ENCODE measurements at places on chromosomes 7 and 10.
A peak's percentile ranks its signal among the peaks of the same experiment; 100 is the strongest.

DNA sequence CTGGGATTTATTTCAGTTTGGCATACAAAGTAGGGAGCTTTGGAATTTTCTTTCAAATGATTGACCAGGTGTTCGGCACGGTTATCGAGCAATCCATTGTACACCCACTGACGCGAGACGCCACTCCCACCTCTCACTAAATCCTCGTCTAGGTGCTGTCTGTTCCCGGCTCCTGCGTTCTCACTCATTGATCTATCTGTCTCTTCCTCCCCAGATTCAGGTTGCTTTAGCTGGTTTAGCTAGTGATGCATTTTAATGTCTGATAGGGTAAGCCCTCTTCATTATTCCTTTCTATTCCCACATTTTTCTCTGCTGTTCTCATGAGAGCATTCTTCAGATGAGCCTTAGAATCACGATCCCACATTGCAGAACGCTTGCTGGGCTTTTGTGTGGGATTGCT, 91.7 kb downstream of the ELFN1 start:
- no peak for DNase-seq

GRCh38 chr10:26832960-26833359, 27.8 kb downstream of the ABI1 start:
- no peak for DNase-seq

DNA sequence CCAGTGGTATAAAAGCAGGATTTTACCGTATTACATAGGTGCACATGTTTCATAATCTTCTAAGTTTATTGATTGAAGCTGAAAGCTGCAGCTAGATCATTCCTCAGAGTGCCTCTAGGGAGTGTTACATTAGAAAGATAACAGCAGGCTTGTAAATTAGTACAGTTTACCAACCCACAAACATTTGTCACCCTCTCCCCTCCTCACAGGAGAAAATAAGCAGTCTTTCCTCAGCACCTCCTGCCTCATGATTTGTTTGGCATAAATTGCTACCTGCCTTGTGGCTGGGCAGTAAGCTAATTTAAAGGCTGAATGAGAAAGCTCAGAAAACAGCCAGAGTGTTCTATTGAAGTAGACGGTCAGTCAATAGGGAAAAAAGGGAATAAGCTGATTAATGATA, 74.2 kb downstream of the NXPH1 start:
- DNase-seq: no peak

GRCh38 chr10:22244001-22244400, 26.2 kb upstream of the EBLN1 start:
- DNase-seq: no peak

DNA sequence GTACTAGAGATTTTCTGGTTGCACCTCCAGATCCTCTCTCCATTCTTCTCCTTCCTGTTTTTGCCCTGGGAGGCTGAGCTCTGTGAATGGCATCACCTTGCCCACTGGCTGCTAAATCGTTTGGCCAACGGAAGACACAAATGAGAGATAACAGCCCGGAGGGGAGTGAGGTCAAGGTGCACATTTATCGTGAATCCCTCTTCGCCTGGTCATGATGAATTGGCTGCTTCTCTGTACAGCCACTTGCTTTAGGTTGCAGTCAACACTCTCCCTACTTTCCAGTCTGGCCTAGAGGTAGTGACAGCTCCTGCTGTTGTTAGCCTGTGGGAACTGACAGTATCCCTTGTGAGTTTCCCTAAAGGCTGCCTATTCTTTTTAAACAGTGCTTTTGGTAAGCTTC, 85.4 kb upstream of the CHCHD3 start:
- no peak for DNase-seq

DNA sequence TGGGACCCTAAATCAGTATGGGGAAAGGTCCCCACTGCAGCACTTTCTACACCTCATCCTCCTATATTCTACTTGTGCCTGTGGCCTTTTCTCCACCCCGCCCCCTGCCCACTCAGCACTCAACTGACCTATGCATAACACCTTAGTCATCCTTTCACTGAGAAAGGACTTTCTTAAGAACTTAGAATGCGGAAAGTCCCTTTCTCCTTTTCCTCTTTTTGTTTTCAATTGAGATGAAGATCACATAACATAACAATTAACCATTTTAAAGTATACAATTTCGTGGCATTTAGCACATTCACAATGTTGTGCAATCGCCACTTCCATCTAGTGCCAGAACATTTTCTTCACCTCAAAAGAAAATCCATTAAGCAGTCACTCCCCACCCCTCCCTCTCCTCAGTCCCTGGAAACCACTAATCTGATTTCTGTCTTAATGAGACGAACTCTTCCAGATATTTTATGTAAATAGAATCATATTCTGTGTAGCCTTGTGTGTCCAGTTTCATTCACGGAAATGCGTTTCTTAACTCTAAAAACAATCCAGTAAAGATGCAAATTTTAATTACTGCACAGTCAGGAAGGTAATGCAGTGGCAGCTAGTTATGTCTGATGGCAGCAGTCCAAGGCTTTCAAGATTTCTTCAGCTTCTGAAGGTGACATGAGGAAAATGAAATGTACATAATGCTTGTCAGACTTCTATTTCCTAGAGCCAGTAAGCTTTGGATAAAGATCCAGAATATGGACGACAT, 41.7 kb downstream of the FAS start:
- DNase-seq: peak; percentile 60

DNA sequence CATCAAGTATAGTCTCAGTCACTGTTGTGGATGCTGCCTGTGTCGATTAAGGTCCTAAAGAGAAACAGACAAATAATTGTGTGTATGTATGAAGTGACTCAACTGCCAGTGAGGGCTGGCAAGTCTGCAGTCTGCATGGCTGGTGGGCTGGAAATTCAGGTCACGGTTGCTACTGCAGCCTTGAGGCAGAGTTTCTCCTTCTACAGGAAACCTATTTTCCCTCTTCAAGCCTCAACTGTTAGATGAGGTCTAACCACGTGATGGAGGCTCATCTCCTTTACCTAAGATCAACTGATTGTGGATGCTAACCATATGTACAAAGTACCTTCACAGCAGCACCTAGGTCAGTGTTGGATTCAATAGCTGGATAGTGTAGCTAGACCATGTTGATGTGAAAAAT, 29.9 kb downstream of the MBL2 start:
- DNase-seq: no peak

GRCh38 chr7:27094304-27095049, 1.3 kb downstream of the HOXA1 start:
- no peak for DNase-seq

DNA sequence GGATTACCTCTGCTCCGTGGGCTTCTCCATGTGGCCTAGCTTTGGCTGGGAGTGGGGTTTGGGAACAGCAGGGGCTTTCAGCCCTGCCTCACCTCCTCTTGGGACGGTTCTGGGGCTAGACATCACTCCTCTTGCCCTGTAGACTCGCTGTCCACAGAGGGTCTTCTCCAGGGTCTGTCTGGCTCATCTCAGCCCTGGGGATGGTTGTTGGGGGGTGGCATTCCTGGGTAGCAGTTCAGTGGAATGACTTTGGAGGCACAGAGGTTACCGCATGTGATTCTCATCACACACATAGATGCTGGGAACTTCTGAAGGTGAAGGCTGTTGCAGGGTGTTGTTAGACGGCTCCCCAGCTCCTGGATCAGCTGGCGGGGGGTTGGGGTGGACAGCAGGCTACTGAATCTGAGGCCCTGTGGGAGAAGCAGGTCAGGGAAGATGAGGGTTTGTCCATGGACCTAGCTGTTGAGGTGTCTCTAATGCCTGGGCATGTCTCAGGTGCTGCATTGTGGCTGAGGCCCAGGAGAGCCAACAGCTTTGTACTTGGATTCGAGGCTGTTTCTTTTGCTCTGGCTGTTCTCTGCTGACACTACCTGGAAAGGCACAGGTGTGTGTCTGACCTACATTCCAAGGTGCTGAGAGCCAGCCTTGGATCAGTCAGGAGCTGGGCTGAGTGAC, 23.8 kb downstream of the RAMP3 start:
- peak; percentile 19 for DNase-seq

- no peak for DNase-seq
These were observed 246.2 kb upstream of the SEMA3C start for GRCh38 chr7:81165070-81165469.

DNA sequence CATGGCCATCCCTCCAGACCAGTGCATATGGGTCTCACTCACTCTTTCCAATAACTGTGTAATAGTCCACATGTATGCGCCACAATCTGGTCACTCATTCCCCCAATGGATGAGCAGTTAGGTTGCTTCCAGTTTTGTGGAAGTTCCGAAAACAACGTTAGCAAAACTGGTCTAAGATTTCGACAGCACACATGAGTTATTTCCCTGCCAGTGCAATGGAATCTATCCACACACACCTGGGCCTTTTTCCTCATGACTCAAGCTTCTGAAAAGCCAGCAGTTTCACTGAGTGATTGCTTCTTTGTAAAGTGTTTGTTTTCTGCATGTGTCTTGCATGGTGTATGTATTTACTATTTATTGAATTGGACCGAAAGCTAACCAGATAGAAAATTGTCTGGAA, 58.8 kb upstream of the FHIP2A start:
- DNase-seq: no peak

- DNase-seq: no peak
These were observed 1139.3 kb upstream of the CELF2 start for GRCh38 chr10:9878383-9878782.

DNA sequence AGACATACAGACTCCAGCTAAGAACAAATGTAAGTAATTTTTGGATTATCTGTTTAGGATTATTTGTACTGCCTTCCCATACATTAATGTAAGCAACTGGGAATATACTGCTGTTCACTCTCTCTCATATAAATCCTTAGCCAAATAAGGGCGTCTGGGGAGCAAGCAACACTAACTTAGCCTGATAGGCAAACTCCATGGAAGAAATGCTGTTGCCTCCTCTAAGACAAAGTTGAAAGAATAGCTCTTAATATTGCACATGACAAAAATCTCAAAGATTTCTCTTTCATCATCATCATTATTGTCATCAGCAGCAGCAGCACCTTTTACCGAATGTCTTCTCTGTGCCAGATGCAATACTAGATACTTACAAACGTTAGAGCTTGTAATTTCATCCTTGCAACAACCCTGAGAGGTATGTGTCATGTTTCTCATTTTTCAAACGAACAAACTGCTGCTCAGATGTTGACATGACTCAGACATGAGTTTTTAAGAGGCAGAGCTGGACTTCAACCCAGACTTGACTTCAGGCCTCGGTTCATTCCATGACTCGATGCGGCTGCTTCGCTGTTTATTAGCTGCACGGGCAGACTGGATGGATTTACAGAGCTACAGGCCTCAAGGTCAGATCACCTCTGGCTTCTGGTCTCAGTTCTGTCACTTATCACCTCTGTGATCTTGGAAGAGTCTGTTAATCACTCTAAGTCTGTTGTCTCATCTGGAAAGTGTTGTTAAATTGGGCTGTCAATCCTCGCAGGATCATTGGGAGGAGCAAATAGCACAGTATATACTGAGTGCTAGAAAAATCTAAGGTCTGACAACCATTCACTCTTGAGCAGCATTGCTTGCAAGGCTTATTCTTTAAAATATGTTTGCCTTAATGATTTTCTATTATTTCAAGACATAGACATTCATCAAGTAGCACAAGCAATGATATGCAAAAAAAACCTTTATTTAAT, 126.3 kb upstream of the CELF2 start:
- no peak for DNase-seq

GRCh38 chr10:68167586-68168189, 58.4 kb downstream of the MYPN start:
- no peak for DNase-seq

DNA sequence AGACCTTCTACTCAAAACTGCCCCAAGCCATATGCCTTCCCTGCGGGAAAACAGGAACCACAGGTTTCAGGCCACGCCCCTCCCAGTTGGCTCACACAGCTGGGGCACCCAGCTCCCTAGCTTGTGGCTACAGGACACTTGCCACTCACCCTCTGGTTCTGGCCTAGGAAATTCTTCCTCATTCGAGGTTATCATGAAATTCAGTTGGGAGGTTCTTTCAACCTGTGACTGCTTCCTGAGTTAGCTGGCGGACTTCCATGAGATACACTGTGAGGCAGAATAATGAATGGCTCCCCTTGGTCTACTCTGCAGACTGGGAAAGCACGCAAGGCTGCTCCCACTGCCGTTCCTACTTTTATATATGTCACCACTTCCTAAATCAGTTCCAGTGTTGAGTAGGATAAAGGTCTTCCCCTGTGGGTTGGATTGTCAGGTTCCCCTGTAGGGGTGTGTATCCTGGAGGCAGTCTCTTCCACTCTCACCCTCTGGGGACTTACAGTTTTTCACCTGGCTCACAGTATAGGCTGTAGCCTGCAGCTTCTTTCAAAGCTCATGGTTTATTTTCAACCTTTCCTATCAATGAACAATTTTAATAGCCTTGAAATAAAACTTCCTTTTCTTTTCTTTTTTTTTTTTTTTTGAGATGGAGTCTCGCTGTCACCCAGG, 37.0 kb downstream of the GPR22 start:
- DNase-seq: no peak

DNA sequence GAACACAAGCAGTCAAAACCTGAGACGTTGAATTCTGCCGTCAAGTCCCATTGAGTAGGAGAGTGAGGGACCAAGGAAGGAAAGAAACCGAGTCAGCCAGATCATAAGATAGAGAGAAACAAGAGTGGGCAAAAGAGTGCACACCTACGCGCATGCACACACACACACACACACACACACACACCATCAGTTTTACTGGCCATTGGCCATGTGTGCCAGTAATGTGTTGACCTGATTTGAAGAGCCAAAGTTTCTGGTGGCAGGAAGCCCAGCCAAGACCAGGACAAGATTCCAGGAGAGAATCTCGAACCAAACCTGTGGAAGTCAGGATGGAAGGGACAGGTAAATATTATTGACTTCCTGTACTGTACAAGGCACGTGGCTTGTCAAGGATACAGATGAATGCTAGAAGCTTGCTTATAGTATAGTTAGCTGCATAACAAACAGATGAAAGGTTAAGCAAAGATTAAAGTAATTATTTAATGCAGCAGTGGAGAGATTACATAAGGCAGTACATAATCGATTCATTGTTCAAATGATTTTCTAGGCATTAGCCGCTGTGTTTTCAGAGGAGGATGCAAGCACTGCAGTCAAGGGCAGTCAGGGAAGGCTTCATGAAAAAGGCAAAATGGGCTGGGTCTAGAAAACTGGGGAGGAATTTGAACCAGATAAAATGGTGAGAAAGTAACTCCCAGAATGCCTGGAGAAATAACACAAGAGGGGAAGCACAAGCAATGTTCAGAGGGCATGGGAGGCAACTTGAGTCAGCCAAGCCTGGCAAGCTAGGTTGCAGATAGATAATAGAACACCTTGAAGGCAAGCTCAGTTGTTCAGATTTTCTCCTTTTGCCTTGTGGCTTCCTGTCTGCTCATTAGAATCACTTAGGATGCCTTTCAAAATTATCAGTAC, 2.7 kb upstream of the HYCC1 start:
- DNase-seq: no peak

GRCh38 chr7:159088016-159088865, 56.4 kb downstream of the VIPR2 start:
- DNase-seq: peak; percentile 21

Data from activated CD4-positive, CD25-positive, alpha-beta regulatory T cell treated with anti-CD3 and anti-CD28 coated beads, Interleukin-2, amount 50 U/mL, for 72 hours (primary cell).